Fibroblast of upper back skin (primary cell): ENCODE measurements at places on chromosomes 3 and 15.
A peak's percentile ranks its signal among the peaks of the same experiment; 100 is the strongest.

GRCh38 chr3:115632026-115632425 is 8.7 kb downstream of the GAP43 start:
- DNase-seq, result no peak

DNA sequence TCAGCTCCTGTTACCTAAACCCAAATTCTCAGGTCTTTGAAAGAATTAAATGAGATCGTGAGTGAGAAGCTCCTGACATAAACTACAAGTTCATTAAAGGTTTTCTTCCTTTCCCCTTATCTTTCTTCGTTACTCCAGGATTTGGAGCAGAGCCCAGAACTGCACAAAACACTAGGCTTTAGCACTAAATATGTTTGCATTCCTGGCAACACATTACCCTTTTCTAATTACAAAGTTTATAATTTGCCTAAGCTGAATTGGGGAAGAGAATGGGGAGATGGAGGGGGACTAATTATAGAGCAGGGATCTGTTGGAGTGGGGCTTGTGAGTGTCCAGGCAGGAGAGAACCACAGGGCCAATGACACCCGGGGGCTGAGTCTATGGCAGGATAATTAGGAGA is 109.7 kb downstream of the SV2B start:
- DNase-seq, result no peak

GRCh38 chr15:51022206-51022605 is 72.5 kb downstream of the TNFAIP8L3 start:
- no peak for DNase-seq

GRCh38 chr3:126551839-126552687 is 6.7 kb downstream of the C3orf22 start:
- no peak for DNase-seq

- DNase-seq, result no peak
Measured at GRCh38 chr15:92005154-92005553, 151.6 kb downstream of the SLCO3A1 start.

GRCh38 chr15:95840004-95840403 is 490.5 kb upstream of the NR2F2 start:
- peak; percentile 90 for DNase-seq

DNA sequence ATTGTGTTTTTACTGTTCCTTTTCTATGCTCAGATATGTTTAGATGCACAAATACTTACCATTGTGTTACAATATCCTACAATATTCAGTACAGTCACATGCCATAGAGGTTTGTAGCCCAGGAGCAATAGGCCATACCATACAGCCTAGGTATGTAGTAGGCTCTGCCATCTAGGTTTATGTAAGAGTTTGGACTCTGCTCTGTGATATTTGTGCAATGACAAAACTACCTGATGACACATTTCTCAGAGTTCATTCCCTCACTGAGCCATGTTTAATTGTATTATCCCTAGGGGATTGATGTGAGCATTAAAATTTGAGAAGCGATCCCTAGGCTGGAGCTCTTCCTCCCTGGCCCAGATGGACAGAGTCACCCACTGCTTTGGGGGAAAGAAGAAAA is 270.0 kb upstream of the PROK2 start:
- no peak for DNase-seq

DNA sequence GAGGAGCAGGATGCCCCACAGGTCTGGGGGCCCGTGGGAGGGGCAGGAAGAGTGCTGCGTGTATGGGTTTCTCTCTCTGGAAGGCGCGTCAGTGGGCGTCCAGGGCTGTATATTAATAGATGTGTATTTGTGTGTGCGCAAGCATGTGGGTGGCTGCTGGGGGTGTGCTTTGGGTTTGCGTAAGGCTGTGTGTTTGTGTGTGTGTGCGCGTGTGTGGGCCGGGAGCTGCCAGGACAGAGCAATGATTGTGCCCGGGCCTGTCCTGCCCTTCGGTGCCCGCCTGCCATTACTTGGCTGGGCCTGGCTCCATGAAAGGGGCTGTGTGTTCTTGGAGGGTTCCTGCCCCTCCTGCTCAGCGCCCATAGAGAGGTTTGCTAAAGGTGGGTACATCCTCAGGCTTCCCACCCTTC is 16.3 kb downstream of the CSPG4 start:
- no peak for DNase-seq

DNA sequence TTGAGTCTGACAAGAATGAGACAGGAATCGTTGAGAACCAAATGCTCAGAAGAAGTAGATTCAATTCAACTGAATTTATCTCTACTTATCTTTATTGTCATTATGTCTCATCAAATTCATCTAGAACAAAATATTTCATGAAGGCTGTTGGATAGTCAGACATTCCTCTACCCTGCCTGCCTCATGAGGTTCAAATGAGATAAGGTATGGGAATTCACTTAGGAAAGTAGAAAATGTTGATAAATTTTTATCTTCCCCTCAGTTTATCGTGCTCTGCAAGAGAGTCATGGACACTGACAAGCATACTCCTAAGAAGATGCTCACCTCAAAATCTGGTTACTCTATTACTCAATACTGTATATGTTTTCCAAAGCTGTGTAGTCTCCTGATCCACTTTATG is 149.7 kb upstream of the CDIN1 start:
- no peak for DNase-seq

DNA sequence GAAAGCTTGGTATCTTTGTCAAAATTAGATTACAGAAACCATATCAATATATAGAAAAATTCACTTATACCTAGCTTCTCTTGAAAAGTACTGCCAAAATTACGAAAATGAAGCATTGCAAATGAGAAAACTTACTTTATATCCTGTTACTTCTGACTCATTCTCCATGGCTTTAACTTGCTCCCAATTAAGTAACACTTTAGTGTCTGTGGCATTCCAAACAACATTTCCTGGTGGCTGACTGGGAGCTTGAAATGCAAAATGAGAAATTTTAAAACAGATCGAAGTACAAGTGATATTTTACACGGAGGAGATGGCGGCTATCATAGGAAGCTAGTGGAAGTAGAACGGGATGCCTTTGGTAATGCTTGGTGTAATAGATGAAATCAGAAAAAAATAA is 347.3 kb downstream of the CNTN3 start:
- DNase-seq, result peak; percentile 41

DNA sequence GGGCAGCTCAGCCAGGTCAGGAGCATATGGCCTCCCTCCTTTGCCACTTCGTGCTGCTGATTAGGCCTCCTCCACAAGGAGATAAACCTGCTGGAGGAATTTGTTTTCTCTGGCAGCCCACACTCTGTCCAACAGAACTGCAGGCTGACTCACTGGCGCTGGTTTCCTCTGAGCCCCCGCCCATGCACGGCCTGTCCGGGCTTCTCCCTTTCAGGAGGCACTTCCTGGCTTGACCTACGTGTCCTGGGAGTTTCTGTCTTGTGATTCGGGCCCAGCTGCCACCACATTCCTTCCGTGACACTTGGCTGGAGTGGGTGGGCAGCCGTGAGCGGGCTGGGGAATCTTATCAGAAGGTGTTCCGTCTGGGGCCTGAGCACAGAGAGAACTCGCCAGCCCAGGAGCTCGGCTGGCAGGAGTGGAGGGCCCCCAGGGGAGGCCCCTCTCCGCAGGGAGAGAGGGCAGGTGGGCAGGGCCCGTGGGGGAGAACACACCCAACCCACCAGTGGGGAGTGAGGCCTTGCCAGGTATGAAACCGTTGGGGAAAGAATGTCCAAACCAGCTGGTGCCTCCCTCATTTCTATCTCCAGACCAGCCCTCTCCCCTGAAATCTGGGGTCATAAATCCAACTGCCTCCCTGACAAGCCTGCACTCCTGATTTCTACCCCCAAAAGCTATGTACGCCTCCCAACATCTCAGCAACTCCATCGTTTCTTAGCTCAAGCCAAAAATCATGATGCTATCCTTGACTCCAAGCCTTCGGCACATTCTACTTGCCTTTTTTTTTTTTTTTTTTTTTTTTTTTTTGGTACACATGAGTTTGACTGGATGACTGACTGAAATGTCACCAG is 110.6 kb upstream of the MEF2A start:
- peak; percentile 87 for DNase-seq

DNA sequence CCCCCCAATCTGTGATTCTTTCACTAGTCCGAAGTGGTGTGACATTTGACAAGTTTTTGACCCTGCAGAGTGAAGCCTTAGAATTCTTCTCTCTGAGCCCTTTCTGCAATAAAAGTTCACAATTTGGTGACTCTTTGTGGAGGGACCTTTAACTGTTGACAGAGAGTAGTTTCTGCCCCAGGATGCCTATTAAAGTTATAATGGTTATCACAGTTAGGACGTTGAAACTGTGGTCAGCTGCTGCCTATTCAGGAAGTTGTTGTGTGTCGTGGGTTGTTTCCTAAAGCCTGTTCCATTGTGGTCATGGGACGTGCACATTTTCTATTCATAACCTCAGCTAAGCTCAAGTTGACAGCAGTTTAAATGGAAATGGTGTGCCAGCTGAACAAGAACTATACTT is 274.5 kb downstream of the NEK10 start:
- no peak for DNase-seq

GRCh38 chr15:42163291-42163690 is 6.9 kb upstream of the PLA2G4F start:
- DNase-seq, result no peak

- no peak for DNase-seq
Measured at GRCh38 chr3:133944181-133944580, 48.5 kb upstream of the RAB6B start.

- DNase-seq, result peak; percentile 47
Measured at GRCh38 chr3:27253831-27254230, 115.4 kb downstream of the NEK10 start.

DNA sequence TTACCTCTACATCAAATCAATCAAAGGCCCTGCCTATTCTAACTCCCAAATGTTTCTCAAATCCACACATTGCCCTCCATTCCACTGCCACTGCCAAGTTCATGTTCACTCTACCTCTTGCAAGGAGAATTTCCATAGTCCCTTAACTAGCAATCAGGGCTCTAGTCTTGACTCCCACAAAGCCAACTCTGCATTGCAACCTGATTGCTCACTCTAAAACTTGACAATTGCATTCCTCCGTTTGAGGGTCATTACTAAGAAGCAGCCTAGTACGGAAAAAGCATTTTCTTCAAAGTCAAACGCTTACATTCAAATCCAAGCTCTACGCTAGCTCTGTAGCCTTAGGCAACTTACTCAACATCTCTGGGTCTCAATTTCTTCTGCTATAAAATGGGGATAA is 1.2 kb downstream of the CPA3 start:
- peak; percentile 91 for DNase-seq

GRCh38 chr3:79018671-79019136 is 749.1 kb downstream of the ROBO1 start:
- peak; percentile 64 for DNase-seq

GRCh38 chr3:150411546-150411945 is 3.4 kb downstream of the TSC22D2 start:
- no peak for DNase-seq
